Effector memory CD8-positive, alpha-beta T cell (primary cell): ENCODE measurements at places on chromosomes 6 and 20.

GRCh38 chr20:37875460-37876175, 27.3 kb upstream of the VSTM2L start:
- DNase-seq, result no peak

GRCh38 chr20:63740627-63741353, 1.2 kb downstream of the SLC2A4RG start:
- DNase-seq, result peak; percentile 45

GRCh38 chr6:82066991-82067411, 180.5 kb downstream of the IBTK start:
- no peak for DNase-seq

- no peak for DNase-seq
Measured at GRCh38 chr6:10662207-10662606, 32.2 kb downstream of the C6orf52 start.

DNA sequence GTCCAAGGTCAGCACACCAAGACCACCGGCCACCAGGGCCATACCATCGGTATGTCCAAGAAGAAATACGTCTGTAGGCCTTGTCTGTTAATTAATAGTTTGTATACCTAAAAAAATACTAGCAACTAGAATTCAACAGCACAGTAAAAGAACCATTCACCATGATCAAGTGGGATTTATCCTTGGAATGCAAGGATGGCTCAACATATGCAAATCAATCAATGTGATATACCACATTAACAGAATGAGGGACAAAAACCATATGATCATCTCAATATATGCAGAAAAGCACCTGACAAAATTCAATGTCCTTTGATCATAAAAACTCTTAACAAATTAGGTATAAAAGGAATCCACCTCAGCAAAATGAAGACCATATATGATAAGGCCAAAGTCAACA, 24.4 kb downstream of the RPP40 start:
- DNase-seq, result no peak

DNA sequence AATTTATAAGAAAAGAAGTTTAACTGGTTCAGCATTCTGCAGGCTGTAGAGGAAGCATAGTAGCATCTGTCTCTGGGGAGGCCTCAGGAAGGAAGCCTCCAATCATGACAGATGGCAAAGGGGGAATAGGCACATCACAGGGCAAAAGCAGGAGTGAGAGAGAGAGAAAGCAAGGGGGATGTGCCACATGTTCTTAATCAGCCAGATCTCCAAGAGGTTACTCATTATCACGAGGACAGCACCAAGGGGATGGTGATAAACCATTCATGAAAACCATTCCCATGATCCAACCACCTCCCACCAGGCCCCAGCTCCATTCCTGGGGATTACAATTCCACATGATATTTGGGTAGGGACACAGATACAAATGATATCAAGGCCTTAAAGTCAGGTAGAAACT, 217.5 kb upstream of the TCF21 start:
- DNase-seq, result no peak

DNA sequence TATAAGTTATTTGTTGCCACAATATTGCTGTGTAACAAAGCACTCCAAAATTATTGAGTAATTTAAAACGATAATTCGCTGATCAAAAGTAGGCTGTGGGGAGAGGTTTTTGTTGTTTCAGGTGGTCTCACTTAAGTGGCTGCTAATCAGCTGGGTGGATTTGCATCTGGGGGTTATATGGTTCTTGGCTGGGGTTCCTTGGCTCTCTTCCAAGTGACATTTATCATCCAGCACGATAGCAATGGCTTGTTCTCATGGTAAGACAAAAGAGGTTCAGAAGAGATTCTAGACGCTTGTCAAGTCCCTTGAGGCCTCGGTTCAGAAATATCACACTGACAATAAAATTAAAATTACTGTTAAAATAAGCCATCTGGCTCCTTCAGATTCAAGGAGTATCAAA, 1648.8 kb downstream of the GRIK2 start:
- DNase-seq, result no peak

- no peak for DNase-seq
Measured at GRCh38 chr6:141259091-141259490, 873.6 kb upstream of the GJE1 start.

DNA sequence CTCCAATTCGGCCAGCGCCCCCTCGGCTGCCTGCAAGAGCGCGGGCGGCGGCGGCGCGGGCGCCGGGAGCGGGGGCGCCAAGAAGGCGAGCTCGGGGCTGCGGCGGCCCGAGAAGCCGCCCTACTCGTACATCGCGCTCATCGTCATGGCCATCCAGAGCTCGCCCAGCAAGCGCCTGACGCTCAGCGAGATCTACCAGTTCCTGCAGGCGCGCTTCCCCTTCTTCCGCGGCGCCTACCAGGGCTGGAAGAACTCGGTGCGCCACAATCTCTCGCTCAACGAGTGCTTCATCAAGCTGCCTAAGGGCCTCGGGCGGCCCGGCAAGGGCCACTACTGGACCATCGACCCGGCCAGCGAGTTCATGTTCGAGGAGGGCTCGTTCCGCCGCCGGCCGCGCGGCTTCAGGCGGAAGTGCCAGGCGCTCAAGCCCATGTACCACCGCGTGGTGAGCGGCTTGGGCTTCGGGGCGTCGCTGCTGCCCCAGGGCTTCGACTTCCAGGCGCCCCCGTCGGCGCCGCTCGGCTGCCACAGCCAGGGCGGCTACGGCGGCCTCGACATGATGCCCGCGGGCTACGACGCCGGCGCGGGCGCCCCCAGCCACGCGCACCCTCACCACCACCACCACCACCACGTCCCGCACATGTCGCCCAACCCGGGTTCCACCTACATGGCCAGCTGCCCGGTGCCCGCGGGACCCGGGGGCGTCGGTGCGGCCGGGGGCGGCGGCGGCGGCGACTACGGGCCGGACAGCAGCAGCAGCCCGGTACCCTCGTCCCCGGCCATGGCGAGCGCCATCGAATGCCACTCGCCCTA, 963 bp downstream of the FOXF2 start:
- no peak for DNase-seq

- no peak for DNase-seq
Measured at GRCh38 chr20:13878566-13878965, 93.7 kb downstream of the NDUFAF5 start.

- DNase-seq, result no peak
Measured at GRCh38 chr6:37559501-37559900, 59.8 kb upstream of the CCDC167 start.

DNA sequence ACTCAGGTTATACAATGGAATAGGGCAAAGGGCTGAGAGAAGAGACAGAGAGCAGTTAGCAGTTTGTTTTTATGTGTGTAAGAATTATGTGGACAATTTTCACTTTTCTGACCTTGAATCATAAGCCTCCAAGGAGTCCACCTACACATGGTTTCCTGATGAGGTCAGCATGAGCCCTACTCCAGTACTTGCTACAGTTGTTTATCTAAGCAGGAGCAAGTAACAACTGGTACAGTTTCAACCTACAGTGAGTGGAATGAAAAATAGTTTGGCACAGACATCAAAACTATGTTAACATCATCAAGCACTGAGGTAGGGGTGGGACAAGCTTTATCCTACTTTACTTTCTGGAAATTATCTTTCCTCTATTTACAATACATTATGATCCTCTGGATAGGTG, 426.7 kb upstream of the ID4 start:
- DNase-seq, result no peak
